EH (cell line): ENCODE measurements at places on chromosomes 3 and 15.
A peak's percentile ranks its signal among the peaks of the same experiment; 100 is the strongest.

DNA sequence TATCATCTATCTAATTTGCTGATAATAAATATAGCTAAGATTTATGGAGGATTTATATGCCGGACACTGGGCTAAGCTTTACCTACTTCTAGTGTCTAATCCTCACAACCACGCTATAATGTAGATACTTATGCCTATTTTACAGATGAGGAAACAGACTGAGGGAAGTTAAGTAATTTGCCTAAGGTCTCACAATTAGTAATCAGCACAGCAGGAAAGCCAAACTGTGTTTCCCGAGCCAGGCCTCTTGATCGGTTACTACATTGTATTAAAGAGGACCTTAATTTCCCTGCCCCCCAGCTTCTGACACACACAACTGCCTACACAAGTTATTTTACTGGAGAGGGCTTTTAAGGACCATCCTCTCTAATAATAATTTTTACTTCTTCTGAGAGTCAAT, 40.9 kb downstream of the ONECUT1 start:
- no peak for DNase-seq

DNA sequence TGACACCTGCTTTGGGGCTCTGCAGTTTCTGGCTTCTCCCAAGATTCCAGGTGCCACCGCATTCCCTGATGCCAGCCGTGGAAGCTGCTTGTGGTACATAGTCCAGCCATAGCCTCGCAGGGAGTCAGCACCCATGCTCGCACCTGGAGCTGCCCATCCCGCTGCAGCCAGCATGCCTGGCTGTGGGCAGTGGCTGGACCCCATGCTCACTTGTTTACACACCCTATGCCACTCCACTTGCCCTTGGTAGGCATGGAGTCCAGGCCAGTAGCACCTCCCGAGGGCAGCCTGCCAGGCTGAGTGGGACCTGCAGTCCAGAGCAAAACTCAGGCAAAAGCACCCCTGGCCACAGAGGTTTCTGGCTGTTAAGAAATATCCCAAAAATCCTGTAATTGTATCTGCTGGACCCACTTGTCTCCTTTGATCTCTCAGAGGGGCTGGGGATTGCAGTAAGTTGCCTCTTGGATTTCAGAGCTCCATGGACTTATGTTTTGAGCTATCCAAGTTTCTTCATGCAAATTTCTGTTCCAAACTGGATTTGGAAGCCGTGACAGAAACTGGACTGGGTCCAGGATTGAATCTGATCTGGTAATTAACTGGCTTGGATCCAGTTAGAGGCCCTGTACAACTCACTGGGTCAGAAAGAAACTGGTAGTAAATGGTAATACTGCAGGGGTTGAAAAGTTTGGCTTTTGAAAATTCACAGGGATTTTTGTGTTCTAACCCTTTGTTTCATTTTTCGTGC, 149.3 kb downstream of the FMN1 start:
- no peak for DNase-seq

DNA sequence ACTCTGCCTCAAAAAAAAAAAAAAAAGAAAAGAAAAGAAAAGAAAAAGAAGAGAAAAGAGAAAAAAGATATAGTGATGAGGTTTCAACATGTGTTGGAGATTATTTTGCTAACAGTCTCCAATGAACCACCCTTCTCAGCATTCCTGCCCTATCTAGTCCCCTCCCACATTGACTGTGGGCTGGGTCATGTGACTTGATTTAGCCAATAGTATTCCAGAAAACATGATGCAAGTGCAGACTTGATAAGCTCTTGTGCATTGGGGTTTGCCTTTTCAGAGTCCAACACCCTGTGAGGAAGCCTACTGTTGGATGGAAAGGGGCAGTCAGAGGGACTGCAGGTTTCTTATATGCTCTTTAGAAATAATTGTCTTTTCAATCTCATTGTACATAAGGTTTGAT, 37.8 kb upstream of the MED12L start:
- peak; percentile 14 for DNase-seq

DNA sequence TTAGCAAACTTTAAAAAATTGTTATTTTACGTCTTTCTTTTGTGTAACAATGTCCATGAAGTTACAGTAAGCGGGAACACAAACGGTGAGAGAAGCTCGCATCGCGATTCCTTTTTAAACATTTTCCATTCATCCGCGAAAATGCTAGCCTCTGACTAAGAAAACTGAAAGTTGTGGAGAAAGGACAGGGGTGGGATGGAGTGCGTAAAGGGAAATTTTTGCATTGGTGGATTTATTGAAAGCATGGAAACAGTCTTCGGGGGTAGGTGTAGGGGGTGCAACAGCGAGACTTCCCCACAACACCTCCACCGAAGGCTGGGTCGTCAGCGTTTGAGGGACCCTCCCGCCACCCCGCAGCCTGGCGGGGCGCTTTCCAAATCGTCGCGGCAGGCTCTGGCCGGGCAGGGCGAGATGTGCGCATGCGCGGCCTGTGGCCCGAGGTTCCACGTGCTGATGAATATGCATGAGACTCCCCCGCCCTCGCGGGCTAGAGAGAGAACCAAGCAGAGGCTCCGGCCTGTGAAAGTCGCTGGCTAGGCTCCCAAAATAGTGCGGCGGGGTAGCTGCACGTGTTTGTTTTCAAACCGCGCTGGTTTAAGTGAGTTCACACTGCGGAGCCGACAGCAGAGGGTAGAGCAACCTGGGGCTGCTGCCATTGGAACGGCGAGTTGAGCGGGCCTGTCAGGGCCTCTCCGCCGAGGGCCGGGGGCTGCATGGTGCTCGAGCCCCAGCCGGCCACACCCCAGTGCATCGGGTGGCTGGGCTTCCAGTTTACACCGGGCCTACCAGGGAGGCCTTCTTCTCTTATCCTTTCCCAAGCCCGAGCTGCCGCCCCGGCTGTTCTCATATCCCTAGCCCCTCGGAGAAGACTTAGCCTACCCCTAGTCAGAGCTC, 9.9 kb downstream of the ZIC1 start:
- peak; percentile 85 for DNase-seq

GRCh38 chr3:164479406-164479805, 598.9 kb downstream of the SI start:
- DNase-seq = no peak

DNA sequence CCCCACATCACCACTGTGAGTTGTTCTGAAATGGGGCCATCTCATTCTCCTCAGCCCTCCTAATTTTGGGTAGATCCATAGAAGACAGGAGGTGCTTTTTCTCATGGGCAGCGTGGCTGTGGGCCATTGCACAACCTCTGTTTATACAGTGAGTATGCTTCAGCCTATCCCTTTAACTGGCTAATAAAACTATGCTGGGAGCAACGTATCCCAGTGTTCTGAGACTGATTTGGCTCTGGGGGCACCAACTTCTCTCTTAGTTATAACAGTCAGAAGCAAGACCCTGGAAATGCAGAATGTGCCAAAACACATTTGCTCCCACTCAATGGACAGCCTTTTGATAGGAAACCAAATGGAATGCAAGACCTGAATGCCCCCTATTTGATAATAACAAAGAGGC, 97.1 kb upstream of the ICE2 start:
- peak; percentile 47 for DNase-seq

DNA sequence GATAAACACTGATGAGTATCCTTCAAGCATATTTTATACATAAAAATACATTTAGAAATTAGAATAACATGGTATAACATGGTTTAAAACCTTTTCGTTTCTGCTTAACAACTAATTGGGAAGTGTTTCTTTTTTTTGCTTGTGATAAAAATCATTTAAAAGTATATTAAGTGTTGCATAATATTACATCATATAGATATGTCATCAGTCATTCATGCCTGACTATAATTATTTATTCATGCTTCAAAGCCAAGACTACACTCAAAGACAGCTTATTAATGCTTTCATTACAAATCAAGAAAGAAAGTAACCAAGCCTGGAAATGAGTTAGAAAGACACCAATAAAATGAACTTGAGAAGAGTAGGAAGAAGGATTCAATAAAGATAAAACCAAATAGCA, 136.6 kb upstream of the TP63 start:
- DNase-seq = no peak

- DNase-seq = no peak
These were observed 53.5 kb upstream of the CCR2 start for GRCh38 chr3:46300461-46300789.

- no peak for DNase-seq
These were observed 15.7 kb upstream of the CNBP start for GRCh38 chr3:129199366-129199765.

GRCh38 chr3:41808152-41808551, 153.8 kb downstream of the ULK4 start:
- peak; percentile 79 for DNase-seq

GRCh38 chr15:85583923-85584390, 203.6 kb downstream of the AKAP13 start:
- peak; percentile 77 for DNase-seq

DNA sequence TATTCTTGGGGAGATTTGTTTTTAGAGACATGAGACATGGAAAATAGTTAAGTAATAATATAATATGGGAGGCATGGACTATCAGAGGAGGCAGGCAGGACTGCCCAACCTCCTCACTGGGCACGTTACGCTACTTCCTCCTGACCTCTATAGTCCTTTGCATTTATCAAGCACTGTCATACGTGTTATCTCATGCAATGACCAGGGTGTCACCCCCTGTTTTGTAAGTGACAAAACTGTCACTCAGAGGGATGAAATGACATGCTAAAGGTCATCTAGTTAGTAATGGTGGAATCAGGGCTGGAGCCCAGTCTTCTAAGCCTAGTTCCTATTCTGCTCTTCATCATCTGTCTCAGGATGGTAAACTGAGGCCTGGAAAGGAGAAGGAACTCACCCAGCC, 66.7 kb downstream of the ST6GAL1 start:
- DNase-seq = no peak

GRCh38 chr15:60571008-60571420, 92.1 kb upstream of the ICE2 start:
- DNase-seq = no peak

- no peak for DNase-seq
These were observed 280.2 kb upstream of the NR2E3 start for GRCh38 chr15:71530116-71530515.

DNA sequence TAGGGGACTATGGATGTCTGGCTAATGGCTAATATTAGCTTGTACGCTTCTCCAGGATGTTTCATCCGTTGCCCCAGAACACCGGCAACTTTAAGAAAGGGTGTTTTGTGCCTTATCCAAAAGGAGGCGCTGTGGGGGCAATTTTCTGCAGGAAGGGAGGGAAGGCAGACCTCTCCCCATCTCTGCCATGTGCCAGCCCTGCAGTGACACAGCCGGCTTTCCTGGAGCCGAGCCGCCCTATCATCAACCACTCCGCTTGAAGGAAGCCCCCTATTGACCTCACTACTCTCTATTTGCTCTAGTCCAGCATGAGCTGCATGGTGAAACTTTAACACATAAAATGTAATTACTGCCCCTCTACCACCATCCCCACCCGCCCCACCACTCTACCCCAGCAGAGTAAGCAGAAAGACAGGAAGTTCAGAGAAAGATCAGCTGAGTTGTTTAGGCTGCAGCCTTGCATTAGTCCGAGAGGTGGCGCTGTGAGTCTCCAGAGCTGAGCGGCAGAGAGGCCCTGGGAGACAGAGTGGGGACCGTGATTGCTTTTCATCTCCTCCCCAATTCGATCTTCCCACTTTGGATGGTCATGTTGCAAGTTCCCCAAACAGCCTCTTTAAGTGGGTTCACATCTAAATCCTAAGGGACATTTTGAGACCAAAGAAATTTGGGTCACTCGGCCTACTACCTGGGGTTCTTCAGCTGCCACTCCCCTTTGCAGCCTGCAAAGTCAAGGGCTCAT, 24.5 kb upstream of the RAD18 start:
- DNase-seq = peak; percentile 55

- no peak for DNase-seq
These were observed 59.8 kb downstream of the TRIM71 start for GRCh38 chr3:32877598-32877997.

GRCh38 chr3:119184796-119185570, 11.6 kb downstream of the UPK1B start:
- DNase-seq = peak; percentile 95

- no peak for DNase-seq
These were observed 29.8 kb upstream of the FURIN start for GRCh38 chr15:90838544-90838943.

DNA sequence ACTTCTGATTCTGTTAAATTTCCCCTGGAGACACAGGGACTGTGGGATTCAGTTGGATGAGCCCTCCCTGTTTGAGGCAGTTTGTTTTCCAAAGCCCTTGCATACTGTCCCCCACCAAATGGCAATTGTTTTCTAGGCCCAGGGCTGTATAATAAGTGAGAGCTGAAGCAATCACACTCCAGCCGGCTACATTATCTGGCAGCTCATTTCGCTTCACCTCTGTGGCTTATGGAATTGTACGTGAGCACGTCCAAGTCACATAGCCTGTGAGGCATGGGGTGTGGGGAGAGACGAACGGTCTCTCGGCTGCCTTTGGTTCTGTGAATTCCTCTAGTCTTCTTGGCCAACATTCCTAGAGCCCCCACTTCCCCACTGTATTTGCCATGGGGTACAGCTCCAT, 10.7 kb downstream of the RBP2 start:
- DNase-seq = no peak

- DNase-seq = no peak
These were observed 438.6 kb downstream of the ROBO1 start for GRCh38 chr3:79329154-79329553.

- DNase-seq = no peak
These were observed 88.4 kb downstream of the THBS1 start for GRCh38 chr15:39669241-39669640.

DNA sequence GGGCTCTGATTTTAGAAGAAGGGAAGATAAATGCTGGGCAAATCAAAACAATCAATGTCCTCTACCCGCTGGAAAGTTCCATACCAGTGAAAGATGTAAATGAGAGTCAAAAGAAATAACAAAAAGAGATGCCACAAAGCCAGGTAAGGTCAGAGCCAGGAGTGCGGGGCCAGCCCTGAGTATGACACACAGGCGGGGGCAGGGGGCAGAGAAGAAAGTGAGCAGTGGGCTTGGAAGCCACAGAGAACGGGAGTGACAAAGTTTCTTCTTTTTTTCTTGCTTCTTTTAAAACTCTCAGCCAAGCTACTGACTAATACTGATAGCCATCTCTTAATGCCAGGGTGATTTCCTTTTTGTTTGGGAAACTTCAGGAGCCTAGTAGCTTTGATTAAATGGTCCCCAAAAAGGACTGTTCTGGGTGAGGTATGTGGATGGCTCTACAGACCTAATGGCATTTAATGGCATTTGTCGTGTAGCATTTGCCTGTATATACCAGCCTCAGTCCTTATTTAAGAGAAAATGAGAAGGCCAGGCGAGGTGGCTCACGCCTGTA, 23.1 kb upstream of the TSEN2 start:
- peak; percentile 4 for DNase-seq

GRCh38 chr15:70501849-70502248, 261.5 kb downstream of the UACA start:
- no peak for DNase-seq

DNA sequence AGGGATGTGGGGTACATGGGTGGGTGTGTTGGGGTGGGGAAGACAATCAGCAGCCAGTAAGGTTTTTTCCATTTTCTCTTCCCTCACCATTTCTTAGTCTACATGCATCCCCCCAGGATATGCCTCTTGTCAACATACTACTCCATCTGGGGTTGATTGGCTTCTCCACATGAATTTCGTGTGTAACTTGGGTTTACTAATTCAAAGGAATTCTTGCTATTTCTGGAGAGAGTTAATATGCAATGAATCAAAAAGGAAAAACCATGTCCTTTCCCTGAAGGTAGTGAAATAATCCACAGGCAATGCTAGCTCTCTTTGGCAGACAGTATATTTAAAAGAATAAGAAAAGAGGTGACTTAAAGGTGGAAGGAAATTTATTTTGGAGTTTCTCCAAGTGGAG, 198.4 kb downstream of the EBLN2 start:
- peak; percentile 0 for DNase-seq
